NCI-H187 treated with DMSO at 0.1 percent for 48 hours (cell line): ENCODE measurements at places on chromosomes 1 and 21.

GRCh38 chr1:243526180-243526579, 270.3 kb downstream of the SDCCAG8 start:
- DNase-seq: no peak

DNA sequence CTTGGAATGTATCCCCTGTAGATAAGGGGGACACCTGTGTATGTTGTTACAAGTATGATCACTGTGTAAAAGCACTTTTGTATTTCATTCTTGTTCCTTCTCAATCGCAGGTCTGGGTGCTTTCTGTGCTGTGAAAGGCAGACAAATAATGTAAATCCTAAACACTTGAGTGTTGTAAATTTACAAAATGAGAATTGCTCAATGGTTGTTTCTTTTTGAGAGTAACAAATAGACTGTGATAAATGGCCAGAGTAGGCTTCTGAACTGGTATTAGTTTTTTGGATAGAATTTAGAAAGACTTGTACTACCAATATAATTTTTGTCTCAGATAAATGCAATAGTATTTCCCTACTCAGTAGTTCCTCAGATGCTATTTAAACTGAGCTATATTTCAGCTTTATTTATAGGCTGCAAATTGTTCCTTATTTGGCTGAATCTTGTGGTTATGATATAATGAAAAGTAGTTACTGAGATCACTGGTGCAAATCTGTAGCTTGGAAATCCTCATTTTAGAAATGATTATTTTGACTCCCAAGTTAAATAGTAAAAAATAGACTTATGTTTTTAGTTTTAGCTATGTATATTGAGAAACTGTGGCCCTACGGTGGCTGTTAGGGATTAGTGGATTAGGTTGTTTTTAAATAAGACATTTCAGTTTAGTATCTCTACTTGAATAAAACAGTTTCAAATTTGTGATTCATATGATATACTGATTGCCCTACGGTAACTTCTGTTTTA, 9.2 kb downstream of the BACH1 start:
- DNase-seq: no peak

GRCh38 chr1:109821831-109822745, 58.4 kb upstream of the EPS8L3 start:
- DNase-seq: no peak

DNA sequence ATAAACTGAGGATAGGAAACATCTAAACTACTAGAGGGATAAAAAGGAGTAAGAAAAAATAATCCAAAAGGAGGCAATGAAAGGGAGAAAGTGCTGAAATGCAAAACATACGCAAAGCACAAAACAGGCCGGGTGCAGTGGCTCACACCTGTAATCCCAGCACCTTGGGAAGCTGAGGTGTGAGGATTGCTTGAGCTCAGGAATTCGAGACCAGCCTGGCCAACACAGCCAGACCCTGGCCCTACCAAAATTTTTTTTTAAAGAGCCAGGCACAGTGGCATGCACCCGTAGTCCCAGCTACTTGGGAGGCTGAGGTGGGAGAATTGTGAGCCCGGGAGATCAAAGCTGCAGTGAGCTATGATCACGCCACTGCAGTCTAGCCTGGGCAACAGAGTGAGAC, 10.5 kb downstream of the SPOCD1 start:
- DNase-seq: no peak

DNA sequence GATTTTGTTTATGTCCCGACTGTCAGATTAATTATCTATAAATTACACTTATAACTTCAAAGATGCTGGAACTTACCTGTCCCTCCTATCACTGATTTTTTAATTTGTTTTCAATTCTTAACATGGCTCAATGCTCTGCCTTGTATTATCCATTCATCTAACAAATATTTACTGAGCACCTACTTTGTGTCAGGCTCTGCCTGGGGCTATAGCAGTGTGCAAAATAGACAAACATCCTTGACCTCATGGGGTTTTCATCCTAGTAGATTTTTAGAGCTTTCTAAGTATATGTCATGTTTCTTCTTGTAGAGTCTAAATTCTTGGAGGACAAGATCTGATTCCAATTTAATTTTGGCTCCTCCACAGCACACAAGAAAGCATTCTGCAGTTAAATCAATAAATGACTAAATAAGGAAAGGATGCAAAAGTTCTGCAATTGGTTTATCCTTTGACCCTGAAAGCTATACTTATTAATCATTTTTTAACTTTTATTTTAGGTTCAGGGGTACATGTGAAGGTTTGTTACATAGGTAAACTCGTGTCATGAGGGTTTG, 10.8 kb upstream of the SMYD2 start:
- DNase-seq: no peak

DNA sequence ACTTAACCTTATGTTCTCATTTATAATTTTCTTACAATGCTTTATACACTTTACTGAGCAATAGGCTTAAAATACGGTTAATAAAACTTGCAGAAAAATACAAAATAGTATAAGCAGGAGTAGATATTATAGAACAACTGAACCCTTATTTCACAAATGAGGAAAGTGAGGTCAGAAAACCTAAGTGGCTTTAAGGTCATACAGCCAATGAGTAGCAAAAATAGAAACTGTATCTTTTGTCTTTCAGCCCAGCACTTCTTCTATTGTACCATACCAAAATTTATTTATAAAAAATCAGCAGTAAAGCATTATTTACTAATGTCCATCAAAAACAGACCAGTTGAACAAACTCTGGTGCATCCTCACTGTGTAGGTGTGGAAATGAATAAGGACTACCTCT, 11.6 kb downstream of the FBXO42 start:
- DNase-seq: no peak

GRCh38 chr1:201656311-201657032, 117.5 kb downstream of the NAV1 start:
- no peak for DNase-seq

- no peak for DNase-seq
These were observed 680 bp upstream of the CNN3 start for GRCh38 chr1:94927405-94928175.

DNA sequence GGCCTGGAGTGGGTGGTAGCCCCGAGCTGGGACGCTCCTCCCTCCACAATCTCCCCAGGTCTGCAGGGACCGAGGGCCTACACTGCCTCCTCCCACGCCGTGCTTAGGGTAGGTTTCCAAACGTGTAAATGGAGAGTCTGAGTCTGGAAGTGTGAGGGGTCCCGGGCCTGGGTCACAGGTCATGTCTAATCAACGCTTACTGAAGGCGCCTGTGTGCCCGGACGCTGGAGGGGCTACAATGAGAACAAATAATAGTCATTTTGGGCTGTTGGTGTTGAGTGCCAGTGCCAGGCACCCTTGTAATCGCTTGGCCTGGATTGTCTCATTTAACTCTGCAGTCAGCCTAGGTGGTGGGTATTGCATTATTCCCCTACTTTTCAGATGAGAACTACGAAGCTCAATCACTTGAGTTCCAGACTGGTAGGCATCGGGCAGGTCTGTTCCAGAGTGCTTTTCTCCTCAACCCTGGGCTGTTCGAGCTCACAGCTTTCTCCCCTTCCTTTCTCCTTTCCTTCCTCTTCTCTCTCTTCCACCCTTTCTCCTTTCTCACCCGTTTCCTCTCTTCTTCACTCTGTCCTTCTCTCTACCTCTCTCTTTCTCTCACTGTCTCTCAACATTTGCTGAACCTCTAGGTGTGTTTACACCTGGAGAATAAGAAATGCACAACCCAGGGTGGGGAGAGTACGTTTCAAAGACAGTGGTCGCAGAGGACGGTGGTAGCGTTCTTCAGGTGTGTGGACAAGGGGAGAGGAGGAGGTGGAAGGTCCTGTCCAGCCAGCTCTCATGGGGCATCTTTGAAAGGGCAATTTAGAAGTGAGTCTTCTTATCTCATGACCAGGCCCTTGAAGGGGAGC, 883 bp downstream of the SLC66A1 start:
- DNase-seq: no peak

- DNase-seq: no peak
These were observed 20.3 kb upstream of the IL6R start for GRCh38 chr1:154384650-154385489.

DNA sequence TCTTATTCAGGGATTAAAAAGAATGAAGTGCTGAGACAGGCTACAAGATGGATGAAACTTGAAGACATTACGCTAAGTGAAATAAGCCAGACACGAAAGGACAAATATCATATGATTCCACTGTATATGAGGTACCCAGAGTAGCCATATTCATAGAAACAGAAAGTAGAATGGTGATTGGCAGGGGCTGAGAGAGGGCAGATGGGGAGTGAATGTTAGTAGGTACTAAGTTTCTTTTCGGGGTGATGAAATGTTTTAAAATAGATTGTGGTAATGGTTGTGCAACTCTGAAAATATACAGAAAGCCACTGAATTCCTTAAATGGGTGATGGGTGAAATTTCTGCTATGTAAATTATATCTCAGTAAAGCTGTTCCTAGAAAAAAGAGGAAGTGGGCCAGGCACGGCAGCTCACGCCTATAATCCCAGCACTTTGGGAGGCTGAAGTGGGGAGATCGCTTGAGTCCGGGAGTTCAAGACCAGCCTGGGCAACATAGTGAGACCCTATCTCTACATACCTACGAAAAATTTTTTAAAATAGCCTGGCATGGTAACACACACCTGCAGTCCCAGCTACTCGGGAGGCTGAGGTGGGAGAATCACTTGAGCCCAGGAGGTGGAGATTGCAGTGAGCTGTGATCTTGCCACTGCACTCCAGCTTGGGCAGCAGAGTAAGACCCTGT, 15.9 kb downstream of the SLC27A3 start:
- DNase-seq: no peak

DNA sequence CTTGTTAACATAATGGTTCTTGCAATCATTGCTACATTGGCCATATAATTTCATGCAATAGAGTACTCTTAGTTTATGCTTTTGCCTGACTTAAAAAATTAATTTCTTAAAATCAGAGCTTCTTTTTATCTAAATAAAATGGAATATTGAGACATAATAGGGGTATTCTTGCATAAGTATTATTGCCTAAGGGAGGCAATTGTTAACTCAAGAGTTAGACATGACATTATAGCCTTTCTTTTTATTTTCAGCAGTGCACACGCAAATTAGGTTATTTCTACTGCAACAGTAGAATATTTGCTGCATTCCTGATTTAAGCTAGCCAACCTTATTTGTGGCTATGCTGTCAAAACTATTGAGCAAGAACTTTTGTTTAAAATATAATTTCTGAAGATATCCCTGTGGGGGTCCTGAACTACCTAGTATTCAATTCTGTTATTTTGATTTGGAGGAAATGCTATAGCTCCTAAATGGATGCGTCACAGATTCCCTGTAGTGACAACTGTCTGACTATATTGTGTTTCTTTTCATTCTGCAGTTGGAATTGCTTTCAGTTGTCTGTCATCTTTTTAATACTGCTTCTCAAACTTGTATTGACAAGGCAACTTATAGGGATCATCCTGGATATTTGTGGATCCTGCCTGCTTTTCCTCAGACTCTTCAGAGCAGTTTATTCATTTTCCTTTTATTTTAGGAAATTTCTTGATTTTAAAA, 211.0 kb downstream of the PATJ start:
- DNase-seq: no peak

DNA sequence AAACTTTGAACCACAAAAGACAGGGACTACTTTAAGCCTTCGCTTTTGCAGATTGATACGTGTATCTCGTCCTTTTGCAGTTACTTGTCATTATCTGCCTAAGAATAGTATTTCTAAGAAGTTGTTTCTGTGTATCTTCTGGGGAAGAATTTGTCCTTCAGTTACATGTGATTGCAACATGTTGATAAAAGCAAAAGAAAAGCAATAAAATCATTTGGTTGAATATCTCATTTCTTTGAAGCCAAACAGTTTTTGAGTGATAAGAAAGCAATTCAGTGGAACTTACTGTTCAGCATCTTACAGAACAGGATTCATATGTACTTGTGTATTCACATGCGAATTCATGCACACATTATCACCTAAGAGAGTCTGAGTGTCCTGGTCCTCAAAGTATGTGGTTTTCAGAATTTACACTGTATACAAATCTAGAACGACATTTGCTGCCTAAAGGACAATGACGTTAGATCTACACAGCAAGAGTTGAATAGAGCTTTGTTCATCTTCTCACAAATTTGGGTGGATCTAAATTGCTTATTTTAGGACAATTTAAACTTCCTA, 66.7 kb upstream of the MRPS6 start:
- DNase-seq: no peak

DNA sequence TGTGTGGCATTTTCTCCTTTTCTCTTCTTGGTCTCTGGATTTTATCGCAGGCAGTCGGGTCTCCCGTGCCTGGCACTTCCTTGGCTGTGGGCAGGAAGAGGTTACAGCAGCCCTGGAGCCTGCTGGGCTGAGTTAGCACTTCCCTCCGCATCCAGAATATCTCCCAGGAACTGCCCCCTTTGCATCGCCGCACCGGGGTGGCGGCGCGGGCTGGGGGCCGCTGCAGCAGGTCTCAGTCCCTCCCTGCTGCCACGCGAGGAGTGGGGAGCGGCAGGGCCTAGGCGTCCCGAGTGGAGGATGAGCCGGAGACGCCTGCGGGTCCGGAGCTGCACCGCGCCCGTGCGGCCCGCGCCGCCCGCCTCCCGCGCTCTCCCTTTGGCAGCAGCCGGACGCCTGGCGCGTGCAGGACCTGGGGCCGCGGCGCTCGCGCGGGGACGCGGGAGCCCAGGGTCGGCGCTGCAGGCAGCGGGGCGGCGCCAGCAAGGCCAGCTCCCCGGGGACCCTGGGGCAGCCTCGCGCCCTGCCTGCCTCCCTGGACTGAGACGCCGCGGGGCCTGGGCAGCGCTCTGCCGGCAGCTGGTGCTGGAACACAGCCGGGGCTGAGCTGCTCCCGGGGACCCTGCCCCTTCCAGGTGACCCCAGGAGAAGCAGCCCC, 192.8 kb downstream of the PRDM2 start:
- no peak for DNase-seq

GRCh38 chr1:154867841-154868605, 2.1 kb downstream of the KCNN3 start:
- DNase-seq: no peak

DNA sequence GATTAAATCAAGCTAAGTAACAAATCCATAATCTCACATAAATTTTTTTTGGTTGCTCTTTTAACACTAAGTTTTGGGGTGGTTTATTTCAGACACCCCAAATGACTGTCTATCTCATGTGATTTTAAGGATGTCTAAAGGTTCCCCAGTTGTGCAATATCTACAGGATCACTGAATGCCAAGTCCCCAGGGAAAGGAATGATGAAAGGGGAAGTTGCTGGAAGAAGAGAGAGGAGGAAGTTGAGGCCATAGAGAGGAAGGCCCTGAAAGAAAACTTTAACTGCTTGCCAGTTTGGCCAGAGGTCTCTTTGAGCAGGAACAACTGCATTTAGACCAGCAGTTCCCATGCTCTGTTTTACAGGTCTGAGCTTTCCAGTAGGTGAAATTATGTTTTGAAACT, 27.5 kb upstream of the SLC19A2 start:
- no peak for DNase-seq

- no peak for DNase-seq
These were observed 110.0 kb upstream of the VANGL1 start for GRCh38 chr1:115531631-115532264.

GRCh38 chr1:198700396-198700795, 61.6 kb downstream of the PTPRC start:
- no peak for DNase-seq

DNA sequence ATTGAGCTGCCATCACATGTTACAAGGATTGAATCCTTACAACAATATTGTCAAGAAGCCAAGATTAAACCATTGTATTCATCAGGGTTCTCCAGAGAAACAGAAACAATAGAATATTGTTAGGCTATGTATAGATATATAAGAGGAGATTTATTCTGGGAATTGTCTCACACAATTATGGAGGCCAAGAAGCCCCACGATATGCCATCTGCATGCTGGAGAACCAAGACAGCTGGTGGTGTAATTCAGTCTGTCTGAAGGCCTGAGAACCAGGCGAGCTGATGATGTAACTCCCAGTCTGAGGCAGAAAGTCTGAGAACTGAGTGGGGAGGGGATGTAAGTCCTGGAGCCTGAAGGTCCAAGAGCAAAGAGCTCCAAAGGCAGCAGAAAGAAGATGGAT, 14.5 kb upstream of the TTF2 start:
- no peak for DNase-seq
